Naive thymus-derived CD8-positive, alpha-beta T cell (primary cell): ENCODE measurements at places on chromosomes 11 and 22. TPM values are rescaled to one million over a fixed set of nuclear protein-coding genes. Genes with fewer than 3 reads are reported as not detected.
A peak's percentile ranks its signal among the peaks of the same experiment; 100 is the strongest.

DNA sequence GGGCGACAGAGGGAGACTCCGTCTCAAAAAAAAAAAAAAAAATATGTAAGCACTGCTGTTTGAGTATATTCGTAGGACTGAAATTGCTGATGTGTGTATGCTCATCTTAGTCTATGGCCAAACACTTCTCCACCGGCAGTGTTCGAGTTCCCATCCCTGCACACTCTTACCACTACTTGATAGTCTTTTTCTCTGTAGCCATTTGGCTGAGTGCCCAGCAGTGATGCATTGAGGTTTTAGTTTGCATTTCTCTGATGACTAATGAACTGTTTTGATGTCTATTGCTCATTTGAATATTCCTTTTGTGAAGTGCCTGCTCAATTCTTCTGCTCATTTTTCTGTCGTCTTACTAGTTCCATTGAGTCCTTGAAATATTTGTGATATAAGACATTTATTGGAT lies 1.9 kb downstream of the TIRAP start:
- DNase-seq, result peak; percentile 58

- DNase-seq, result no peak
These were observed 43.1 kb downstream of the NFAM1 start for GRCh38 chr22:42389143-42389542.

Gene MTCH2
- 54.2 TPM for polyA plus RNA-seq

Gene TUBA8
- not detected for polyA plus RNA-seq
